ENCODE measurements at places on chromosomes 13 and 19. TPM values are rescaled to one million over a fixed set of nuclear protein-coding genes. Genes with fewer than 3 reads are reported as not detected.

DNA sequence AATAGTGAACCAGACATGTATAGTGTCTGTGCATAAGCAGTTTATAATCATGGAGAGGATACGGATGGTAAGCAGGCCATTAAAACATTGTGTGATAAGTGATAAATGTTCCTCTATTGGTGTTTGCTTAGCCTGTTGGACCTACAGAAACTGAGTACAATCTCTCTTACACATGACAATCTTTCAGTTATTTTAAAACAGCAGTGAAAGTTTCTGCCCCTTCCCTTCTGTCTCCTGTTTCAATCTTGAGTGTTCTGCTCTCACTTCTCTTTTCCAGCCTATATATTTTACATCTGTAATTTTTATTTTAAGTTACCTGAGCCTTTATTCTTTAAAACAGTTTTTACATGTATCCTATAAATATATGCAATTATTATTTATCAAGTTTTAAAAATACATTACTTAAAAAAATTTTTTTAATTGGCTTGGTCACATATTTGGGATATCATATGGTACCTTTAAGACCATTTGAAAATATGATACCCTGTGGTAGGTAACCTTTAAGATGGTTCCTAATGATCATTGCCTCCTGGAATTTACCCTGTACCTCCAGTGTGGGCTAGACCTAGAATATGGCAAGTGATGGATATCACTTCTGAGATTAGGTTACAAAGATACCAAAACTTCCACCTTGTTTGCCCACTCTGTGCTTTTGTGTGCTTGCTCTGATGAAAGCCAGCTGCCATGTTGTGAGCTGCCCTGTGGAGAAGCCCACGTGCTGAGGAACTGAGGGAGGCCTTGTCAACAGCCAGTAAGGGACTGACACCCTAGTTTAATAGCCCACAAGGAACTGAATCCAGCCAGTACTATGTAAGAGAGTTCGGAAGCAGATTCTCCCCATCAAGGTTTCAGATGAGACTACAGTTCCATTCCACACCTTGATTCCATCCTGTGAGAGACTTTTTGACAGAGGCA is 99.3 kb downstream of the DHRS12 start:
- no peaks in the 10 kb centered on the region for H3K4me1 ChIP-seq
- no peaks in the 10 kb centered on the region for H3K36me3 ChIP-seq
- no peak overlapping the region for H3K27ac ChIP-seq

DNA sequence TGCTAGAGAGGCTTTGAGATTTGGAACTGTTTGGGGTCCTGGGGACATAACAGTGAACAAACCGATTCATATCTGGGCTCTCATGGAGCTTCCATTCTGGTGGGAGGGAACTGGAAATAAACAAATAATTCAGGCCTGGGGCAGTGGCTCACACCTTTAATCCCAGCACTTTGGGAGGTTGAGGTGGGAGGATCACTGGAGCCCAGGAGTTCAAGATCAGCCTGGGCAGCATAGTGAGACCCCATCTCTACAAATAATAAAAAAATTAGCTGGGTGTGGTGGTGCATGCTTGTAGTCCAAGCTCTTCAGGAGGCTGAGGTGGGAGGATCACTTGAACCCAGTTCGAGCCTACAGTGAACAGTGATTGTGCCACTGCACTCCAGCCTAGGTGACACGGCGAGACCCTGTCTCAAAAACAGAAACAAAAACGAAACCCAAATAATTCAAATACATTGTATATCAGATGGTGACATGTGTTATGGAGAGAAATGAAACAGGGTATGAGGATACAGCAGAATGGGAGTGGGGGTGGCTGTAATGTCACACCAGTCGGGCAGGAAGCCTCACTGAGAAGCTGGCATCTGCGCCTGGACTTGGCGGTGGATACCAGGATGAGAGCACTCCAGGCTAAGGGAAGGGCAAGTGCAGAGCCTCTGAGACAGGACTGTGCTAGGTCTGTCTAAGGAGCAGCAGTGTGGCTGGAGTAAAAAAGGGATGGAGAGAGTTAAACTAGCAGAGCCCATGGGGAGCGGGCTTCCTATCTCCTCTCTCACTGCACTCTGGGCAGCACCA is 131.1 kb upstream of the ZNF536 start:
- H3K36me3 ChIP-seq = no peaks in the 10 kb centered on the region
- H3K4me3 ChIP-seq = no peak overlapping the region
- H3K27ac ChIP-seq = no peak overlapping the region
- no peaks in the 10 kb centered on the region for H3K4me1 ChIP-seq

DNA sequence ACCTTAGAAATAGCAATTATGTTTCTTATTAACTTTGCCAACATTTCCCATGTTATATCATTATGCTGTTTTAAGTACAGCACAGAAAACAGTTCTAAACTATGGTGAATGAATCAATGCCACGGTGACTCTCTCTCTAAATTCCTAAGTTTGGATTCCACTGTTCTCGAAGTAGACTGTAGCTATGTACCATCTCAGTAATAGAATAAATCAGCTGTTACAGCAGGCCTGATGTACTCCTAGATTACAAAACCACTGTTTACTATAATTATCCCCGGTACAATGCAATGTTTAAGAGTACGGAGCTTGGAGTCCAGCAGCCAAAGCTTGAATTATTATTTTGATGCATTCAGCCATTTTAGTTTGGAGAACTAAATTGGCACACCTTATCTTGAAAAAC is 476.3 kb upstream of the SLITRK1 start:
- no peaks in the 10 kb centered on the region for H3K36me3 ChIP-seq
- DNase-seq = no peak
- no peaks in the 10 kb centered on the region for H3K4me1 ChIP-seq
- H3K27me3 ChIP-seq = no peaks in the 10 kb centered on the region
- no peak overlapping the region for H3K27ac ChIP-seq
- H3K4me3 ChIP-seq = no peak overlapping the region

The NCAN gene
- not detected for total RNA-seq

The ZNF254 gene
- 6.0 TPM for total RNA-seq

The TNNI3 gene
- not detected for total RNA-seq

GRCh38 chr19:19461306-19461670 is 54.1 kb downstream of the TSSK6 start:
- no peak for DNase-seq
- H3K36me3 ChIP-seq = peaks cover 11% of the 10 kb centered on the region
- peak overlapping the region; percentile 37 for H3K4me3 ChIP-seq
- H3K27me3 ChIP-seq = no peaks in the 10 kb centered on the region
